Kasumi-1 (cell line): ENCODE measurements at places on chromosomes 4 and X.

DNA sequence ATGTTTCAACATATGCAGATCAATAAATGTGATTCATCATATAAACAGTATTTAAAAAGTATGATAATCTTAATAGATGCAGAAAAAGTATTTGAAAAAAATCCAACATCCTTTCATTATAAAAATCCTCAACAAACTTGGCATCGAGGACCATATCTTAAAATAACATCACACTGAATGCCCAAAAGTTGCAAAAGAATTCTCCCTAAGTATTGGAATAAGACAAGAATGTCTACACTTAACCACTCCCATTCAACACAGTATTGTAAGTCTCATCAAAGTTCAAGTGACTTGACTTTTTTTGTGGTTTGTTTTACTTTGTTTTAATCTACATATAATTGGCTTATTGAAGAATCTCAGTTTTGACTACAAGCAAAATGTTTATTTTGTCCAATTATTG is 779.0 kb upstream of the SLIT2 start:
- DNase-seq, result no peak

- no peak for DNase-seq
These were observed 1.5 kb downstream of the ZNF718 start for GRCh38 chr4:125833-126232.

- DNase-seq, result no peak
These were observed 43.7 kb upstream of the GBA3 start for GRCh38 chr4:22648996-22649395.

GRCh38 chrX:41180194-41180908 is 95.1 kb downstream of the USP9X start:
- DNase-seq, result peak; percentile 57

- no peak for DNase-seq
These were observed 33.7 kb upstream of the USP51 start for GRCh38 chrX:55523356-55523755.

DNA sequence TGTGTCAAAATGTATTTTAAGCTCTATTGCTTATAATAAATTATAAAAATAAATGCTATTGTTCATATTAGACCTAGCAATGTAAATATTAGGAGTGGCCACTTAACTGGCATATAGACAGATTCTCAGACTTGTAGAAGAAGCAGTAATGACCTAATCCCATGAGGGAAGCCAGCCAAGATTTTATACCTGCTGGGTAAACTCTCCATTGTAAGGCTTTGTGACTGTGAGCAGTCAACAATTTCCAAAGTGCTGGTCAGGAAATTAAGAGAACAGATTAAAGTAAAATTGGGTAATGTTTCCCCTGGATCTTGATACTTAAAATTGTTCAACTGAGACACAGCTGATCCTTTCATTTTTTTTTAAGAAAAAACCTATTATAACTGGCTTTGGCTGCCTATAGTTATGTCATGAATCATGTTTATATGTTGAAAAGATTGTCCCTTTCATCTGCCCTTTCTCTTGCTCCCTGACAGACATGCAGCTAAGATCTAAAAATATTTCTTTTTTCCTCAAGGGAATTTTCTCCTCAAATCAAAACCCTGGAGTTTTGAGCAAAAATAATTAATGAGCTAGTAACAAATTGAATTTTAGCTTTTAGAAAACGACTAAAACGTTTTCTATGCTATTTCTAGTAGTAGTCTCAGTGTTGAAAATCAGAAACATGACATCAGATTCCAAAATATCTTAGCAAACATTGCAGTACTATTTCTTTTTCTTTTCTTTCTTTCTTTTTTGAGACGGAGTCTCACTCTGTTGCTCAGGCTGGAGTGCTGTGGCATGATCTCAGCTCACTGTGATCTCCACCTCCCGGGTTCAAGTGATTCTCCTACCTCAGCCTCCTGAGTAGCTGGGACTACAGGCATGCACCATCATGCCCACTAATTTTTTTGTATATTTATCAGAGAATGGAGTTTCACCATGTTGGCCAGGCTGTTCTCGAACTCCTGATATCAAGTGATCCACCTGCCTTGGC is 77.9 kb downstream of the ADGRL3 start:
- DNase-seq, result no peak

GRCh38 chrX:133865761-133866471 is 119.5 kb downstream of the GPC3 start:
- no peak for DNase-seq

- no peak for DNase-seq
These were observed 345.1 kb downstream of the INPP4B start for GRCh38 chr4:142500966-142501365.

GRCh38 chrX:148811236-148811635 is 310.8 kb downstream of the AFF2 start:
- no peak for DNase-seq

DNA sequence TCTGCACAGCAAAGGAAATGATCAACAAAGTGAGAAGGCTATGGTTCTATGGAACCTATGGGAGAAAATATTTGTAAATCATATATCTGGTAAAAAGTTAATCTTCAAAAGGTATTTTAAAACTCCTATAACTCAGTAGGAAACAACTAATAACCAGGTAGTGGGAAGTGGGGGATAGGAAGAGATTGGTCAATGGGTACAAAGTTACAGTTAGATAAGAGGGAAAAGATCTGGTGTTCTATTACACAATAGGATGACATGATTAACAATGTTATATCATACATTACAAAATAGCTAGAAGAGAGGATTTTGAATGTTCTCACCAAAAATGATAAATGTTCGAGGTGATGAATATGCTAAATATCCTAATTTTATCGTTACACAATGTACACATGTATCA is 46.3 kb downstream of the NDNF start:
- DNase-seq, result no peak

GRCh38 chrX:42491137-42491907 is 286.6 kb downstream of the PPP1R2C start:
- DNase-seq, result no peak

- DNase-seq, result no peak
These were observed 146.6 kb upstream of the FAM47C start for GRCh38 chrX:36861601-36862000.

GRCh38 chr4:125838202-125838601 is 523.4 kb downstream of the FAT4 start:
- DNase-seq, result no peak

DNA sequence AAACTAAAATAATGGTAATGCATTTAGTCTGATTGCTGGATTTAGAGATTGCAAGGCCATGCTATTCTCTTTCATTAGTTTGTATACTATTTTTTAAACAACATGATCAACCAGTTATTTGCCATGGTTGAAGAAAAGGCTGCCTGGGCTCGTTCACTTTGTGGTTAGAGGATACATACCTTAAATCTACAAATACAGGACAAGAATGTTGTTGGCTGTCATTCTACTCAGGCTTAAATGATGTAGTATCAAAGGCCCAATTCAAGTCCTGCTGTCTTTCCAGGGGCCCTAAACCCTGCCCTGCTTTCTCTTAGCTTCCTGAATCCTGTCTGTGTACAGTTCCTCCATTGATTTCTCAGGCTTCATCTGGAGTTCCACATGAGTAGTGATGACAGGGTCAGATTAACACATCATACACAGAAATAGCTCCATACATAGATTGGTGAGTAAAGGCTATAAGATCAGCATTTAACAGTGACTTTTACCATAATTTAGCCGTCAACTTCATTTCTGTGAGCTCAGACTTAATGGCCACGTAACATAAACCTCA is 114.9 kb upstream of the GPRIN3 start:
- DNase-seq, result no peak

- no peak for DNase-seq
These were observed 12.5 kb upstream of the ART3 start for GRCh38 chr4:76061982-76062381.

- DNase-seq, result no peak
These were observed 27.9 kb downstream of the UGT2B4 start for GRCh38 chr4:69467797-69468196.

DNA sequence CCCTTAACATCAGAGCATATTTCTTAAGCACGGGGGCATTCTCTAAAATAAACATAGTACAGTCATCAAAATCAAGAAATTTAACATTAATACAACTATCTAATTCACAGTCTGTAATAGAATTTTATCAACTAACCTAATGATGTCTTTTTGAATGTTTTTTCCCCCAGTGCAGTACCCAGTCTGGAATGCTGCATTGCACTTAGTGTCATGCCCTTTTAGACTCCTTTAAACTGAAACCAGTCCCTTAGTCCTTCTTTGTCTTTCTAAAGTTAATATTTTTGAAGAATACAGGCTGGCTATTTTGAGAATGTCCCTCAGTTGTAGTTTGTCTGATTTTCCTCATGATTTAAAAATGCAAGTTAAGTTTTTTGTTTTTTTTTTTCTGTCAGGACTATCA is 9.5 kb downstream of the ENPEP start:
- DNase-seq, result no peak

- DNase-seq, result peak; percentile 0
These were observed 251.4 kb upstream of the DDX53 start for GRCh38 chrX:22748093-22748999.

GRCh38 chr4:175953960-175954521 is 111.6 kb upstream of the WDR17 start:
- DNase-seq, result peak; percentile 16

DNA sequence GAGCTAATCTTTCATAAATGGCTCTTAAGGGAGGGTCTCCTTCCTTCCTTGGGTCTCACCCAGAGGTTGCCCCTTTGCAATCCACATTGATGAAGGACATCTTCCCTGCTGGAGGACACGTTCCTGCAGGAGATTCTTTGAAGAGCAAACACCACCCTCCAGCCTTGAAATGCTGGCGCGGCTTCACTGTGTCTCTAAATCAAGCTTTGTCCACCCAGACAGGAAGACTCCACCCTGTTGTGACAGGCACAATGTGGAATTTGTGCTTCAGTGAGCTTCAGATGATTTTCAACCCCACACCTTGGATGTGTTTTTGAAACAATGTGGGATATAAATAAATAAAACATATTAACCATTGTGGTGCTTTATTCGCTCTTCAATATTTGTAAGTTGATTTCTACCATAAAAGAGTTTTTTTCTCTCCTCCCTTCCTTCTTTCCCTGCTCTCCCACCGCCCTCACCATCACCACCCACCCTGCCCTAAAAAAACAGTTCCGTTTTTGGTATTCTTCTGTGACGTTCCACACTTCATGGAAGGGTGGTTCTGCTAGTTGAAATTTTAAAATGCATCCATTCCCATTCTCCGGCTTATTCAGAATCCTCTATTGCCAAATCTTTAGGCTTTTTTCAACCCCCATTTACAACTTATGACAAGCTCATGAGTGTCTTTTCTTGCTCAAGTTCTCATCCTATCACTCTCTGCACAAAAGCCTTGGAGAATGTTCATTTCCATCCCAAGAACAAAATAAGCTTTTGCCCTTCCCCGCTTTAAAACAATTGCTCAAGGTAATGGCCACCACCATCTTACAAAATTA is 264.3 kb downstream of the RAPGEF2 start:
- no peak for DNase-seq

DNA sequence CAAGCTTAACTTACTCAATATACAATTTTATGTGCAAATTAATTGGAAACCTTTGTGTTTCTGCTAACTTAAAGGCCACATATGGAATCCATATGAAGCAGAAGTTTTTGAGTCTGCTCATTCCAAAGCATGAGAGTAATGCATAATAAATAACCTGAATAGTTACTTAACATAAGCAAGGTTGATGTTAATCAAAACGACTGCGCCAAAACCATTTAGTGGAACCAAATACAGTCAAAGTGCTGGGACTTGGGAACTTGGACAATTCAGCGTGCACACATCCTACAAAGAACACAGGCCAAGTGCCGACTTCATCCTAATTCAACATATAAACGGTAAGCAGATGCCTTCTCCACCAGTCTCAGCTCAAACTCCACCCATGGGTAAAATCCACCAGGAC is 17.0 kb downstream of the TSPAN5 start:
- DNase-seq, result no peak

DNA sequence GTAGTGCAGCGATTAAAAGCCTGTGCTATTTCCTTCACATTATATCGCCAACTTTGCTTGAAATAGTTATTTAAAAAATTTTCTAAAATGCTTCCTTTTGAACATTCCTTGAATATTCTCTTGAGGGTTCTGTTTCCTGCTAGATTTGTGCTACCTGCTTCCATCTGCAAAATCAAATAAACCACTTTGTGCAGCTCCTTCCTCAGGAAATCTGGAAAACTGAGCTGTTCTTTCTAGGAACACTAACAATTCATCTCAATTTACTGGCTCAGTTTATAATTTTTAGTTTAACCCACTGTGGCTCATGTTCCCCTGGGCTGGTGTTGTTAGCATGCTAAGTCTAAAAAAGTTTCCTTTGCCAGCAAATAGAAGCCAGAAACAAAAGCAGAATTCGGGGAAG is 88.1 kb upstream of the LCORL start:
- DNase-seq, result no peak

GRCh38 chr4:10762561-10762960 is 78.0 kb upstream of the CLNK start:
- DNase-seq, result no peak
